ENCODE measurements at places on chromosomes 5 and 9. TPM values are rescaled to one million over a fixed set of nuclear protein-coding genes. Genes with fewer than 3 reads are reported as not detected.

The ALDOB gene
- not detected for total RNA-seq

- no peak for DNase-seq
Observed at GRCh38 chr5:34012791-34013190, 4.9 kb upstream of the AMACR start.

- no peak for DNase-seq
Observed at GRCh38 chr5:170294057-170294456, 3.5 kb downstream of the LCP2 start.

GRCh38 chr9:126671381-126671831, 57.7 kb downstream of the LMX1B start:
- DNase-seq = no peak

- DNase-seq = peak; percentile 97
Observed at GRCh38 chr9:12813960-12814876, 39.4 kb downstream of the LURAP1L start.

The RALGDS gene
- 17.8 TPM for total RNA-seq

DNA sequence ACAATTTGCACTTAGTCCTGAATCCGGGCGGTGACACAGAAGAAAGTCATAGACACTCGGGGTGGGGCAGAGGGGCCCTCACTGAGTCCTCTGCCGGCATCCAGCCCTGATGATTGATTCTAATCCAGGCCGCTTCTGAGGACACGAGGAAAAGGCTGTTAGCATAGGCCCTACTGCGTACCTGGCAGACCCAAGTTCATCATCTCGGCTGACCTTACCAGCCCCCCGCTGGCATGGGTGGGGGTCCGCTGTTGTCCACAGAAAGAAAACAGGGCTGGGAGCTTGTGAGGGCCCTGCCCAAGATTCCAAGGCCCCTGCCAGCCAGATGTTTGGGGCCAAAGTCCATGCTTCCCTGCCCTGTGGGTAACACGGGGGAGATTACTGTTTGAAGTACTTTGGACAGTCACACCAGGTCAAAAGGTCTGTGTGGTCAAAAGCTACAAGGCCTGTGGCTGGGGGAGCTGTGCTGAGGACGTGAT, 24.5 kb downstream of the ERGIC1 start:
- DNase-seq = peak; percentile 86
